ENCODE measurements at places on chromosomes 16 and 17. TPM values are rescaled to one million over a fixed set of nuclear protein-coding genes. Genes with fewer than 3 reads are reported as not detected.

The TMEM220 gene
- total RNA-seq = 3.5 TPM

The KCNH6 gene
- total RNA-seq = not detected

The HBA1 gene
- not detected for total RNA-seq

The CYB5D1 gene
- 6.4 TPM for total RNA-seq
